ENCODE measurements at places on chromosomes 2 and 18.

- no peak for DNase-seq
These were observed 156.7 kb downstream of the FHOD3 start for GRCh38 chr18:36454245-36454644.

DNA sequence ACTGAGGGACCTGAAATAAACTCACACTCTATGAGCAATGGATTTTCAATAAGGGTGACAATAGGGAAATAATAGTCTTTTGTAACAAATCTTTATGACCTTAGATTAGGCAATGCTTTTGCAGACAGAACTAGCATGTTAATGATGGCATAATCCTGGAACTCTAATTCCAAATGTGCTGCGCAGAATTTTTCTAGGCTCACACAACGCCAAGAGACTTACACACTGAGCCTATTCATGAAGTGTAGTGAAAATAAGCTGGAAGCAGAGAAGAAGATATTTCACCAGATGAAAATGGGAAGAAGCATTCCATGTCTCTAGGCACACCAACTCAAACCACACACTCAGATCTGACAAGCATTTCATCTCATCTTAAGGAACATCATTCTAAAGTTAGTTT lies 178.5 kb downstream of the L3MBTL4 start:
- DNase-seq, result no peak

GRCh38 chr18:24763765-24764513 lies 303.5 kb downstream of the HRH4 start:
- no peak for DNase-seq

DNA sequence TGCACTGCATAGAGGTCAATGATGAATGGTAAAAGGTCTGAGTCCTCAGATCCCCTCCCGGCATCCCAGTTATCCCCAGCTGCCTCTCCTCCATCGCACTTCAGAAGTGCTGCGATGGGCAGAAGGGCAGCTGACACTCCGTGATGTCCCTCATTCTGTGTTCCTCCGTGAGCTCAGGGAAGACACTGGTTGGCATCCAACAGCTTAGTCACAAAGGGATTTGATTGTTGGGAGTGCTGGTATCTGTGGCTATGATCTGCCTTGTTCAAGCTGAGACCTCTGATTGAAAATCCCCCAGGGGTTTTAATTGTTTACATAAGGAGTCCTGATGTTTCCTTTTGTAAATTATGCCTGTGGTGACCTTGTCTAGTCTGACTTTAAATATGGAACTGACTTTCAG lies 19.0 kb upstream of the SAG start:
- no peak for DNase-seq

DNA sequence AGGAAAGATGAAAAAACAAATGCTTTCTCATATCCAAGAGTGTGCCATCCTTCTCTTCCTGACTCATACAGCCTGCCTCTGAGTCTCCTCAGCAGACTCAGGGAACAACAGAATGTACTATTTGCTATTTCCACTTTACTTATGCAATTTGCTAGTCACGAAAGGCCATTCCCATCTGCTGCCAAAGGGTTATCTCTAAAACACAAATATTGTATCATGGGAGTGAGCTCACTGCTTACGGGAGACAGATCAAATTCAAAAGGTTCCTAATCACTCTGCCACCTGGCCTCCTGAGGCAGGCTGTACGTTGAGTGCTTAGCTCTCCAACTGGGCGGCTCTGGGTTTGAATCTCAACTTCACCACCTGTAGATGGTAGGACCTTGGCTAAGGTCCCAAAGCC lies 92.0 kb downstream of the GAREM1 start:
- DNase-seq, result no peak

DNA sequence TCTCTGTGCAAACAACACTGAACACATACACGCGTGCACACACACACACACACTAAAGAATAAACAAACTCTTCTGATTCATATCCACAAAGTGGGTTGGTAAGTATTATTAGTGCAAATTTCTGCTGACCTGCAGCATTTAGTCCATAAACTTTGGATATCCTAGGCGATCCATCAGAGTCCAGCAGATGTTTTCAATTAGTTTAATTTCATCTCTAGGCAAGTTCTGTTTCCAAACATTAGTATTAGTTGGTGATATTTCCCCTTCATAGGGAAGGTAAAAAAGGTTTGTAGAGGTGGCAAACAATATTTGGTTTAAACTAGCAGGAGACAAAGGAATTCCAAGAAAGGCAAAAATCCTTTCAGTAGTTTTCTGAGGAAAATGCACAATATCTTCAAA lies 5.7 kb downstream of the DSEL start:
- DNase-seq, result no peak

DNA sequence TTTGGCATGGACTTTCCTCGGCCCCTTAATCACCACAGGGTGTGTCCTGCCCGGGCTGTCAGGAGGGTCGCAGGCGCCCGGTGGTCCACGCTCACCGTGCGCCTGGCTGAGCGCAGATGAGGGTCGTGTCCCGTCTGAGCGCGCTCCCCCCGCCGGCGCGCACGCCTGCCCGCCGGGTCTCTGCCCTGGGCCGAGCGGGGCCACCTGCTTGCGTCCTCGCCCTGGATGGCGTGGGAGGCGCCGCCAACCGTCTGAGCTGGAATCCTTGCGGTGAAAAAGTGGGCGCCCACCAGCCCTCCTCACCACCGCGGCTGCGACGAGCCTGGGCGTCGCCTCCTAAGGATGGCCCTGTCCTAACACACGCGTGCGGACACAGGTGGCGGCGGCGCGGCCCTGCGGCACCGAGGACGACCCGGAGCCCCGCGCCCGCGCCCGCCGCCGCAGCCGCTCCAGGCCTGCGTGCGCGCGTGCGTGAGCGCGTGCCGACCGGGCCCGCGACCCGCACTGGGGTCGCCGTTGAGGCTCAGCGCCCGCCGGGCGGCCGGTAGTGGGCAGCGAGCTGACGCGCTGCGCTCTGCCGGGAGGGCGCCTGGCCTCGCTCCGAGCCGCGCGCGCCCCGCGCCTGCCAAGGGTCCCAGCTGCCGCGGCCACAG lies 126.6 kb downstream of the ARHGEF4 start:
- DNase-seq, result no peak

GRCh38 chr2:185069107-185069506 lies 470.8 kb downstream of the ZNF804A start:
- no peak for DNase-seq

- DNase-seq, result no peak
These were observed 1.2 kb downstream of the MLPH start for GRCh38 chr2:237488295-237488694.

DNA sequence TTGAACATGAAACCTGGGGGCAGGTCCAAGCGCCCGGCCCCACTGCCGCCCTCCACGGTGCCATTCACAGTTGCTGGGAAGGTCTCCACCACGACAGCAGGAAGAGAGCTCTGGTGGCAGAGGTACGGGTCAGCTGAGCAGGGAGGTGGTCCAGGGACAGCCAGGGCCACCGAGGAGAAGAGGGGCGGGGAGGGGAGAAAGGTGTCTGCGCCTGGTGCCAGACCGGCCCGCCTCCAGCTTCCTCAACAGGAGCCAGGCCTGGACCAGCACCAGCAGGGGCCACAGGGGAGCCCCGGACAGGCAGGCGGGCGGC lies 56.2 kb downstream of the BIN1 start:
- no peak for DNase-seq

- no peak for DNase-seq
These were observed 9.8 kb downstream of the ARHGAP25 start for GRCh38 chr2:68744366-68744912.

GRCh38 chr2:236747925-236748324 lies 178.3 kb downstream of the ACKR3 start:
- no peak for DNase-seq

- DNase-seq, result no peak
These were observed 102.7 kb downstream of the SMIM21 start for GRCh38 chr18:75324686-75325257.

DNA sequence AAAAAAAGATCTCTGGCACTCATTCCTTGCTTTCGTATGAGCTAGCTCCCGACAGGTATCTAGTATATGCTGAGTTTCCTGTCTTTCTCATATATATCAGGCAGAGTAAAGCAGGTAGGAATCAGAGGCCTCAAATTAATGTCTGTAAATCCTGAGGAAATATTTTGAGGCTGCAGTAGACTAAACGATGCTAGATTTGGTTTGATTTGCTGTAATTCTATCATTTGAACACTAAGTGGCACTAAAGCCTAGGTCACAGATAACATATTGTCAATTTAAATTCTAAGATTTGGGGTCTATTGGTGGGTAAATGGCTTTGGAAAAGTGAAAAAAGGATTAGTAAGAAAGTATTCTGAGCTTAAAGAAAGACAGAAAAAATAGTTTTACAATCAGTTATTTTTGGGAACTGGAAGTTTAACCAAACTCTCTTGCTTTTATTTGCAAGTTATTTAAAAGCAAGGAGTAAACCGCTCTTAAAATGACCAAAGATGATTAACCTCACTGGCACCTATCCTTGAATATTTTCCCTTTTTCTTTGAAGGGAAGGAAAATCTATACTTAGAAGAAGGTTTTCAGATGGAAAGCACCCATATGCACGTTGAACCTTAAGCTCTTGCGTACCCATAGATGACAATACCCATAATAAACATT lies 37.6 kb upstream of the SLC4A10 start:
- no peak for DNase-seq

DNA sequence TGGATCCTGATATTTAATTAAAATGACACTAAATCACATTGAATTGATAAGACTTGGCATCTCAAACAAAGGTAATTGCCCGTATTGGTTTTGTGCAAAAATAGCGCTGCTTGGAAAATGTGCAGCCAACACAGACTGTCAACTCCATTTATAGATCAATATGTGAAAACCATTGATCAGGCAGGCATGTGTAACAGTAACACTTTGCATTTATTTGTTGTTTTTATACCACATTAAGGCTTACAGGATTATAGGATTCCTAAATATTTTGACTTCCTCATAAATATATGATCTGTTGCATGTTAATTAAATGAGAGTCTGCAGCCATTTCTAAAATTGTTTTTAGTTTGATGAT lies 30.2 kb downstream of the ARHGAP15 start:
- no peak for DNase-seq

DNA sequence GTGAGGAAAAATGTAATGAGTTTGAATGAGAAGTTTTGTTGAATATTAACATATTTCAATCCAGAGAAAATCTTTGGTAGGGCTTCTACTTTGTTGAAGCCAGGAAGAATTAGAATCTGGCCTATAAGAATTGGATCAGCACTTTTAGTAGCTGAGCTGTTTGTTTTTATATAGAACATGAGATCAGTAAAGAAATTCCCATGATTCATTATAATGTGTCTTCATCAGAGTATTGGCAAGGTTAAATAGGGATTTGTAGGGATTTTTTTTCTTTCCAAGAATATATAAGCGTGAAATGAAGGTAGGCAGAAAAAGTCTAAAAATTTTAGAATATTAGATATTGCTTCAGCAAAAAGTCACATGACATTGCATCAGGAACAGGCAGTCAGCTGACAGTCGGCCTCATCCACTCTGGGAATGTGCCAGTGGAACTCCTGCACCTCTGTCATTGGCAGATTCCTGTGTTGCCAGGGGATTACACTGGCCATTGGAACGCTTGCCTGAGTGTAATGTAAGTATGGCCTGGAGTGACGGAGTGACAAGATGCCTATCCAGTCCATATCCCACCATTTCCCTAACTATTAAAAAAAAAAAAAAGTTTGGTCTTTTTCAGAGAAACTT lies 60.6 kb downstream of the SERTAD2 start:
- DNase-seq, result no peak

DNA sequence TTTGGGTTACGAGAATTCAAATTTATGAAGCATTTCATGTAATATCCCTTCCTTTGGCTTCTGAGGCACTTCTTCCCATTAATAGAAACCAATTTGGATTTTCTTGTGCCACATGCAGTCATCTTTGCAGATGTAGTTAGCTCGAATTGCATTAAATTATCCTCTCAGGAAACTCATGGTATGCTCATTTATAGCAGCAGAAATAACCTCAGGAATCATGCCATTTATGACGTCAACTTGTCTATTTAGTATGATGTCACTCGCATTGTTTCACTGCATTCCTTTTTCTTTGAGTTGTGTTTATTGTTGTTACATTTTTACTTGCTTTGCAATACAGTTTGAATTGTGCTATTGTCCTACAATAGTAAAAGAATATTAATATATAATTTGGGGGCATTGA lies 163.8 kb downstream of the RBM43 start:
- DNase-seq, result no peak

GRCh38 chr18:50582500-50582899 lies 22.6 kb downstream of the MAPK4 start:
- DNase-seq, result no peak

DNA sequence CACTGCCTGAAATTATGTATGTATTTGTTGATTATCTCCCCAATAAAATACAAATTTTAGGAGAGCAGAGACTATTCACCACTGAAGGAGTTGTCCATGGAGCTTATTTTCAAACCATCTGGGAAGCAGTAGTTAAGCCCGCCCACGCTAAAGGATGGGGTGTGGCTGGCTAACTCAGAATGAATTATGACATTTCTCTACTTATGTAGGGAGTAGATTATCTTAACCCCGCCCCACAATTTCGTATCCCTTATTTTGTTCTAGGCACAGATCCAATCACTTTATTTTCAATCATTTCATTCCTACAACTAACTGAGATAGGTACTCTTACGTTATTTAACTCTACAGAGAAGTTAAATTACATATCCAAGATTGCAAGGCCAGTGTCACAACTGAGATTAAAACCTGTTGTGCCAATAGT lies 1.4 kb upstream of the LAPTM4A start:
- DNase-seq, result no peak

DNA sequence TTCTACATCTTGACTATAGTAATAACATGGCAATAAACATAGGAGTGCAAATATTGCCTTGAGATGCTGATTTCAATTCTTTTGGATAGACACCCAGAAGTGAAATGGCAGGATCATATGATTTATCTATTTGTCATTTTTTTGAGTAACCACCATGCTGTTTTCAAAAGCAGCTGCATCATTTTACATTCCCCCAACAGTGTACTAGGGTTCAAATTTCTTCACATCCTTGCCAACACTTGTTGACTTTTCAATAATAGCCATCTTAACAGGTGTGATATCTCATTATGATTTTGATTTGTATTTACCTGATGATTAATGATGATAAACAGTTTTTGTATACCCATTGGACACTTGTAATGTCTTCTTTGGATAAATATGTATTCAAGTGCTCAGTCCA lies 90.8 kb downstream of the STRADB start:
- no peak for DNase-seq

- no peak for DNase-seq
These were observed 68.5 kb downstream of the MYO5B start for GRCh38 chr18:50126471-50126870.

DNA sequence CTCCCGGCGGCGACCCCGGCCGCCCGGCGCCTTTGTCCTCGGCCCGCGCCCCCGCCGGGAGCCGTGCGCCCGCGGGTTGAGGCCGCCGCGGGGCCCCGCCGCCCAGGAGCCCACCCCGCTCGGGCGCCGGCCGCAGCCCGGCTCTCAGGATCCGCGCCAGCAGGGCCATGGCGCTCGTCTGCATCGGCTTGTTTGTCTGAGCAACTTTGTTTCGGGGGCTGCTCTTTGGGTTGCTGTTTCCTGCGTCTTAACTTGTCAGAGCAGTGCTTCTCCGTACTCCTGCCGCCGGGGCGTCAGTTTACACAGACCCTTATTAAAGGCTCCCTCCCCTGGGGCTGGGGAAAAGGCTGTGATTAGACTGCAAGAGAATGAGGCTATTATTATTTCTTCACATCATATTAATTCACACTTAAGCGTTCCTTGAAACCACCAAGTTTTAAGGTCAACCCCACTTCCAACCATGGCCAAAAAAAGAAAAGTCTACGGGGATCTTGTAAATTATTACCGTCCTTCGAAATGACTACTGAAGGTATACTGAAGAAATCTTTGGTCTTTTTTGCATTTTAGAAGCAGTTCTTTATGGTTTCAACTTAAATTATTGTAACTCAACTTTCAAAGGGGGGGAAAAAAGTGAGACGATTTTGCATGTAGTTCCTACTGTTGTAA lies at the start of gene CYP27C1:
CYP27C1 (minus strand) TSS at position 198 of the 666 bp plus-strand sequence; CDS start at position 169, 29 bp downstream.
- DNase-seq, result no peak

Data from stimulated activated CD4-positive, alpha-beta T cell treated with anti-CD3 and anti-CD28 coated beads, TNF-alpha, amount 100 ng/mL, for 24 hours (primary cell).